Pericardium fibroblast (primary cell): ENCODE measurements at places on chromosomes 6 and 20. TPM values are rescaled to one million over a fixed set of nuclear protein-coding genes. Genes with fewer than 3 reads are reported as not detected.

The CST8 gene
- not detected in 2 replicates for total RNA-seq

The ADGRF4 gene
- 0.09 and 0.12 TPM in 2 replicates for total RNA-seq

The FAM162B gene
- 0.23 and 1.2 TPM in 2 replicates for total RNA-seq

The PCK1 gene
- total RNA-seq: not detected in 2 replicates

The SLC22A3 gene
- 7.4 and 10.3 TPM in 2 replicates for total RNA-seq
